Stimulated activated CD8-positive, alpha-beta memory T cell treated with anti-CD3 and anti-CD28 coated beads, Interleukin-7, amount 100 ng/mL, for 4 hours (primary cell): ENCODE measurements at places on chromosomes 3 and 15.

GRCh38 chr3:117485841-117486240 is 776.3 kb downstream of the TUSC7 start:
- no peak for DNase-seq

DNA sequence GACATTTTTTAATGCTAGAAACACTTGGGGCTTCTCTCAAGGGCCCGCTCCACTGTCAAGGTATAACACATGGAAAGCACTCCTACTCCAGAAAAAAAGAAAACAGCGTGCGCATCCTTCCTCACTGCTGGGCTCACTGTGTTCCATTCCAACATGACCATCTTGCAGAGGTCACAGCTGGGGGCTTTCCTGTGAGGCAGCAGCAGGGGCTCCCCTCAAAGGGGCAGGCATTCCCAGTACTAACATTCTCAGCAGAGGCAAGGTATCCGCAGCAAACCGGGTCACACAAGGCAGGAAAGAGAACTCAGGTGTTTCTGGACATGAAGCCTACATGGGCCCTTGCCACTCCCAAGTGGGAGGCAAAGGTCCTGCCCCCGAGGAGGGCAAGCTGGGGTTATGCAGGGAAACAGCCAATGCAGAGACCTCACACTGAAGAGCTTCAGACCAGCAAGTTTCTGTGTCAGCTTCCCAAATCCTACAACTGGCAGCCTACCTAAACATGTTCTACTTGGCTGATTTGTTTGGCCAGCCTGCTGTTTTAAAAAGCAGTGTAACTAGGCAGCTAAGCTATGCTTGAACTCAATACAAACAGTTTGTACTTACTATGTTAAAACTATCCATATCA is 6.4 kb downstream of the BDH1 start:
- no peak for DNase-seq

GRCh38 chr3:194993896-194994295 is 277.1 kb downstream of the XXYLT1 start:
- DNase-seq, result no peak

GRCh38 chr3:160771811-160772459 is 15.9 kb downstream of the PPM1L start:
- no peak for DNase-seq

- no peak for DNase-seq
Observed at GRCh38 chr15:80003934-80004472, 33.0 kb upstream of the BCL2A1 start.

GRCh38 chr3:102745881-102746280 is 311.1 kb downstream of the ZPLD1 start:
- no peak for DNase-seq

DNA sequence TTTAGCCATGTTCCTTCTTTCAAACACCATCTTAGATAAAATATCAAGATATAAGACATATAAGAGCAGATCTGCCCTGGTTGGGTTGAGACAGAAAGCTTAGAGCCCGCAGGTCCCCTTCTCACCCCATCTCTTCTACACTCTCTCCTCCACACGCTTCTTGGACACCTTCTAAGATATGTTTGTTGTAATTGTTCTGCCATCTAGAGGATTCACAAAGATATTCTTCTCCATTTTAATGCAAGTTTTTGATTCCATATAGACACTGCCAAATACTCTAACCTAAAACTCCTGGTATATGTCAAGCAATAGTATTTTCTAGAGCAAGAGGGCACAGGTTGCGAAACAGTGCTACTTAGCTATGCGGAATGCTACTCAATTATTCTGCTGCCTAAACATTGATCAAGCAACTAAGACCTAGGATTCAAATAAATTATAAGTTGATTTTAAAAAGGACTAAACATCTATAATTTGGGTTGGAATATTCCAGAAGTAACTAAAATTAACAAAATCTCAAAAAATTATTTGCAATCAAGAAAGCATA is 6.8 kb downstream of the CHRM5 start:
- DNase-seq, result no peak

- DNase-seq, result no peak
Observed at GRCh38 chr3:100562224-100562857, 47.1 kb upstream of the ADGRG7 start.

- no peak for DNase-seq
Observed at GRCh38 chr15:39936187-39936586, 2.3 kb downstream of the EIF2AK4 start.

DNA sequence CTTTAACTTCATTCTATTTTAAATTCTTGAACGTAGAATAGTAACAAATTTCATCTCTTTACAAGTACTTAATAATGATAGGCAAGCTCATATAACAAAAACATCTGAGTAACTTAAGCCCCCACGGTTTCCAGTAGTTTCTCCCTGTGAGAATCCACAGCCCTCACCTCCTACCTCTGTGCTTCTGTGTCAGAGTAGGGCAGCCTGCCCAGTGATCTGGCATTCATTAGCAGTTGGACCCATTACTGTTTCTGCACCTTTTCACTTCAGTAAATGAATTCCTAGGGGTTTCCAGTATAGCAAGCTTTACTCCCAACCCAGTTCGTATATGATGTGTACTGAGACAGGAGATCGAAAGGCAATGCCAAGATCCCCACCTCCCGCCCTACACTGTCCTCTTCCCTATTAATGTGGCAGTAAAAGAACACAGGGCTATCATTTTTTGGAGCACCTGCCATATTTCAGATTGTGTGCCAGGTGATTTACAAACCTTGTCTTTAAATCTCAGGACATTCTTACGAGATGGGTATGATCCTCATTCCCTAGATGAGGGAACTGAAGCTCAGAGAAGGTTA is 40.8 kb downstream of the EIF2AK4 start:
- DNase-seq, result no peak

GRCh38 chr3:89173546-89173945 is 66.1 kb downstream of the EPHA3 start:
- no peak for DNase-seq

GRCh38 chr3:156477323-156477722 is 77.6 kb downstream of the SSR3 start:
- no peak for DNase-seq

- no peak for DNase-seq
Observed at GRCh38 chr3:105424412-105425152, 57.9 kb downstream of the ALCAM start.

DNA sequence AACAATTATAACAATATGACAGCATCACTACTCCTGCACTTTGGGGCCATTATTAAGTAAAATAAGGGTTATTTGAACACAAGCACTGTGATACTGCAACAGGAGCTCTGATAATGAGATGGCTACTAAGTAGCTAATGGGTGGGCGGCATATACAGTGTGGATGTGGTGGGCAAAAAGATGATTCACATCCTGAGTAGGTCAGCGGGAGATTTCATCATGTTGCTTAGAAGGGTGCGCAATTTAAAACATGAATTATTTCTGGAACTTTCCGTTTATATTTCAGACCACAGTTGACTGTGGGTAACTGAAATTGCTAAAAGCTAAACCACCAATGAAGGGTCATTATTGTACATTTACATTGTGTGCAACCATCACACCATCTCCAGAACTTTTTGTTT is 42.3 kb downstream of the FBXO22 start:
- no peak for DNase-seq

DNA sequence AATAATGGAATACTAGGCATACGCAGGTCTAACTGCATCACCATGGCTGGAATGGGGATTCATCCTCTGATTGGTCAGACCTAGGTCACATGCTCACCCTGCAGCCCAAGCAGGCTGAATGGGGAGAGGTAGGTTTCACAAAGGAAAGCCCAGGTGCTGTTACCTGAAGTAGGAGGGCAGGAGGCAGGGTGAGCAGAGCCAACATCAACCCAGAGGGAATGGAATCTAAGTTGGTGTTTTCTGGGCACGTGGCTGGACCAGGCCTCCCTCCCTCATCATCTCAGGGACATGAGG is 6.7 kb upstream of the H1-8 start:
- no peak for DNase-seq

- no peak for DNase-seq
Observed at GRCh38 chr3:177591379-177591778, 394.1 kb upstream of the TBL1XR1 start.
